Effector CD8-positive, alpha-beta T cell (primary cell): ENCODE measurements at places on chromosomes 1 and 21.

- peak; percentile 8 for DNase-seq
These were observed 14.3 kb downstream of the ADAMTSL4 start for GRCh38 chr1:150563340-150564038.

- DNase-seq: no peak
These were observed 6.9 kb upstream of the SIPA1L2 start for GRCh38 chr1:232636799-232637198.

DNA sequence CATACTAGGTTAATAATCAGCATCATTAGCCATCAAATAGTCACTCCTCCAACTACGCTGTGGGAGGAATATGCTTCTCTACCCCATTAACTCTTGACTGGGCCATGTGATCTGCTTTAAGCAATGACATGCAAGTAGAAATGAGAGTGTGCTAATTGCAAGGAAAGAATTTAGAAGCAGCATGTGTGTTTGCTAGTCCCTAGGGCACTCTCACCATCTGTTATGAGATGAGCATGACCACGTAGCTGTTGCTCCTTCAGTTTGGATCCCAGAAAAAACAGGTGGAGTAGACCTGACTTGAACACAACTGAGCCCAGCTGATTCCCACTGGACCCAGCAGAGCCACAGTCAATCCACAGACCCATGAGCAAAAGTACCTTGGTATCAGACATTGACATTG lies 19.7 kb upstream of the RGS7 start:
- no peak for DNase-seq

DNA sequence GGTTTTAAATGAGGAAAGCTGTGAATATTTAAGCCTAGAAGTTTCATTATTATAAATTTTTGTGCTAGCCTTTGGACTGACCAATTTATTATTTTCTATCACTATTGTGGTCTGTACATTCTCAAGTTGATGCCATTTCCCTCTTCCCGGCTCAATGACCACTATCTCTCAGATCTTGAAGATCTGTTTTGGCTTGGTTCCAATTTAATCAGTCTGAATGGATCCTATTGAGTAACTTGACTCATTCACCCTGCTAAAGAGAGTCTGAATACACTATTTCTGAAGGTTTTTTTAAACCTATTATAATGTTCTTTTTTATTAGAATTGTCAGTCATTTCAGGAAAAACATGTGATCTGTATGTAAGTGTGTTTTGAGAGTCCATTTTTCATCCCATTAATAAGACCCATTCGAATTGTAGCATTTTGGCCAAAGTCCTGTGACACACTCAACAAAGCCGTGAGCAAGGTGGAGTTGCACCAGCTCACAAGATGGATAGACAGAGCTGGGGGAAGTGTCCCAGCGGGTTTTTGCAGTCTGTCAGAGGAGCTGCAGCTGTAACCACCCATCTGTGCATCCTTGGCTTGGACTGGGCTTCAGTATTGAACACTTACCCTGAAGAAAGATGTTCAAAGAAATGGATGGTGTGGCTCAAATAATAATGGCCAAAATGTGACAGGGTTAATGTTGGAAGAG lies 145.6 kb downstream of the NFIA start:
- DNase-seq: no peak

GRCh38 chr21:36124395-36124794 lies 10.5 kb upstream of the CBR3 start:
- DNase-seq: no peak

GRCh38 chr1:240031009-240031408 lies 60.7 kb upstream of the FMN2 start:
- DNase-seq: no peak

DNA sequence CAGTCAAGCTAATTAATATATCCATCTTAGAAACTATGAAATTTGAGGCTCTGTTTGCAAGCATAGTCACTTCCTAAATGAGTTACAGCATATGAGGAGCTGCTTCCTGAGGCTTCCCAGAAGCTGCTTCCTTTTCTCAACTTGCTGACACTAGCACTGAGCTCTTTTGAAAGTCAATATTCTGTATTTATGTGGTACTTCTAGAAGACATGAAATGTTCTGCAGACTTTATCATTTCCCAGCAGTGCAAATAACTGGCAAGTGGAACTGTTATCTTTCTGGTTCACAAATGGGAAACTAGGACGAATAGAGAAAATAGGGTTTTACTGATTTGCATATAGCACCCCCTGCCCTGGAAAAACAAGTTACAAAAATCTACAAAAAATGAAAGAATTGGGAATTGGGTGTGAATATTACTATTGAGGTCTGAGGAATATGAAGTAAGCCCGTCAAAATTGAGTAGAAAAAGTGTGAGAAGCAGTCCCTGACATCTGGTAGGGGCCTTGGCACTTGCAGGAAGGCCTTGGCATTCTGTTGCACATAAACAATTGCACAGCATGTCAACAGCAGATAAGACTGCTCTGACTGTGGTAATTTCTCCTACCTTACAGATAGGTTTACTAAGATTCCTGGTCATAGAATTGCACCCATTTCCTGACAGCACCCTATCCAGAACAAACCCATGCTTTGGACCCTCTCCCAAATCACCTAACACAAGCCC lies 7.1 kb downstream of the GIPC2 start:
- DNase-seq: no peak

DNA sequence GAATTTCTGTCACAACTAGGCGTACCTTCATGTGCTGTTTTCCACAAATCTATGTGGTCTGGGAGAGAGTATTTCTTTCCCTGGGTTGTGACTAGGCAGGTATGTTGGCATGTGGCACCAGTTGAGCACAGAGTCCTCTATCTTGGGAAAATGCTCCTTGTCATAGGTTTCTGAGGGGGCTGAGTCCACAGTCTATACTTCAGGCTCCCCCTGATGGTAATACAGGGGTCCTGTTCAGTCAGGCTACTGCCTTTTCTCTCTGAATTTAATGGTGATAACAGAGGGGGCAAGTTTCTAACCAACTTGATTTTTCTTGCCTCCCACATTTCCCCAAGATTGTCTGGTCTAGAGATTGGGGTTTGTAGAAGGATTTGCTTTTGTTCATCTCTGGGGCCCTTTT lies 35.8 kb downstream of the VANGL1 start:
- DNase-seq: no peak

- no peak for DNase-seq
These were observed 100.8 kb downstream of the PBX1 start for GRCh38 chr1:164659621-164660411.

DNA sequence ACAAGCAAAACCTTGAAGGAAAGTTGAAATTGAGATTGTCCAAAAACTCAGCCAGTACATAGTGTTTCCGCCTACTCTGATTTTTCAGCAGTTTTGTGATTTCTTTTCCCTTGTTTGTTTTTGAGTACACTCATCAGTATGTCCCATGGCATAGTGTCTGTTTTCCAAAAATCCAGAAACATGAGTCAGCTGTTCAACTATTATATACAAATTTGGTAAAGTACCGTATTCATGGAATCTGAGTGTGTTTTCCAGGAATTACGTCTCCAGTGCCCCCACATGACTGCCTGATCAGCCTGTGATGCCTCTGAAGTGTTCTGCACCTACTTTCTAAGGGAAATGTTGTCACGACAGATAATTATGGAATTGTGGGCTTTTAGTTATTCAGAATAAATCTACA lies 186.8 kb downstream of the LTN1 start:
- DNase-seq: no peak

GRCh38 chr21:42652527-42653230 lies 742 bp upstream of the PDE9A start:
- DNase-seq: no peak

- DNase-seq: no peak
These were observed 2.5 kb downstream of the ZCCHC17 start for GRCh38 chr1:31299365-31299764.

DNA sequence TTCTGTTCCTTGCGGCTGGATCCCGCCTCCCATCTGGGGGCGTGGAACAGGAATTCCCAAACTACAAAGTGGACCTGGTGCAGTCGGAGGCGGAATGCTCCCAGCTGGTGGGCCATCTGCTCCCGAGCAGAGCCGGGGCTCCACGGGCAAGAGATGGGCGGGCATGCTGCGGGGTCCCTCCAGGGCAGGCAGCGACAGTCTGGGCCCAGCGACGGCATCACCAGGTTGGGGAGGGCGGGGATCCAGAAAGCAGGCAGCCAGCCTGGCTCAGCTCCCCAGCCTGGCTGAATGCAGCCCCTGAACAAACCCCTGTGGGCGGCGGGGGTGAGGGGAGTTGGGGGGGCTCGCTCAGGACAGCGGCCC lies 3.6 kb downstream of the MEGF6 start:
- DNase-seq: no peak

GRCh38 chr1:224219612-224220059 lies 36.6 kb downstream of the DEGS1 start:
- no peak for DNase-seq

DNA sequence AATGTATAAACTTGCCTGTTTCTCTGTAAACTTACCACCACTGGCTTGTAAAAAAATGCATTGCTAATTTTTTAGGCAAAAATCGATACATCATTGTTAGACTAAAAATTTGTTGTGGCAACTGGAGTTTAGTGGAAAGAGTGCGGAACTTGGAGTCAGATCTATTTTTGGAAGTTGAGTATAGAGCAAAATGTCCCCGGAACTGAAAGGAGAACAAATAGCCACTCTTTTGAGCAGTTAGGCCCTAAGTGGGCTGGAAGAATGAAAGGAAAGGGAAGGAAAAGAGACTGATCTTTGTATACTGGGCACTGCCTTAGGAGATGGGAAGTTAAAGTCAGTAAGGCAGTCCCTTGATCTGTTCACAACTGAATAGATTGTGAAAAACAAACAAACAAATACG lies 30.2 kb downstream of the OPTC start:
- DNase-seq: no peak

DNA sequence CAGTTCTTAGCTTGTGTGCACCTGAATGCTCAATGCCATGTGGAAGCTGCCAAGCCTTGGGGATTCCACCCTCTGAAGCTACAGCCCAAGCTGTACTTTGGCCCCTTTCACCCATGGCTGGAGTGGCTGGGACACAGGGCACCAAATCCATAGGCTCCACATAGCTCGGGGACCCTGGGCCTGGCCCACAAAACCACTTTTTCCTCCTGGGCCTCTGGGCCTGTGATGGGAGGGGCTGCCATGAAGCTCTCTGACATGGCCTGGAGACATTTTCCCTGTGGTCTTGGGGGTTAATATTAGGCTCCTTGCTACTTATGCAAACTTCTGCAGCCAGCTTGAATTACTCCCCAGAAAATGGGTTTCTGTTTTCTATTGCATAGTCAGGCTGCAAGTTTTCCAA lies 579.9 kb downstream of the MATN1 start:
- no peak for DNase-seq

DNA sequence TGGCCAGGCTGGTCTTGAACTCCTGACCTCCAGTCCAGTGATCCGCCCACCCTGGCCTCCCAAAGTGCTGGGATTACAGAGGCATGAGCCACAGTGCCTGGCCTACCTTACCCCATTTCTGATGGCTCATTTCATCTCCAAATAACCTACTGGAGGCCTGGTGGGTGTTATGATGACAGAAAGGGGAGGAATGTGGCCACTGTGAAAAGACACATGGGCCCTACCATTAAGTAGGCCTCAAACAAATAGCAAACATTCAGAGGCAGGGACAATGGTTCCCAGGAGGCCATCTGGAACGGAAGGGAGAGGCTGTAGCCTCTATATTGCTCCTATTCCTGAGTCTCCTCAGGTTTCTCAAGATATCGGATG lies 932 bp upstream of the FCRLA start:
- no peak for DNase-seq

GRCh38 chr1:173269490-173270230 lies 62.5 kb upstream of the TNFSF4 start:
- DNase-seq: no peak

DNA sequence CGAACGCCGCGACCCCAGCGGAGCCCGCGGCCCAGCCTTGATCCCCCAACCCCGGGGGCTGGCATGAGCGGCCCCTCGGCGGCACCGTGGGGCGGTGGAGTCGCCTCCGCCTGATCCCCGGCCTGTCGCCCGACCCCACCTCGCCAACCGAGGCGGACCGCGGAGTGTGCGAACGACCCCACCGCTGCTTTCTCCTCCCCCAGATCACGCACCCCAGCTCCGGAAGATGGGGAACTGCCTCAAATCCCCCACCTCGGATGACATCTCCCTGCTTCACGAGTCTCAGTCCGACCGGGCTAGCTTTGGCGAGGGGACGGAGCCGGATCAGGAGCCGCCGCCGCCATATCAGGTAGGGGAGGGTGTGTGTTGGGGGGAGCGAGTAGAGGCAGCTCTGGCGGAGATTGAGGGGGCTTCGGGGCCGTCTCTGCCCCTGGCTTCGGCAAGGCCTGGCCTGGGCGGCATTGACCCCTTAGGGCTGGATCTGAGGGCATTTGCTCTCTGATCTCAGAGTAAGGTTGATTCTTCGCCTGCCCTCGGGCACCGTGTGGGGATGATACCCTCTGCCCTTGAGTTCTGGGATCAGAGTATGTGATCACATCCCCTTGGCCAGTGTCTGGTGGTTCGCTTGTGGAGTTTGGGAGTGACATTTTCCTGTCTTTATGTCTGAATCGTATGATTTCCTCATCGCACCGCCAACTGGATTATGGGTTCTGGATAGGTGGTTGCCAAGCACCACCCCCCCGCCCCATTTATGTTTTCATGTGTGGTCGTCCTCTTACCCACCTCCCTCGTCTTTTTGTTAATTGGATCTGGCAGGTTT lies 668 bp downstream of the RNF11 start:
- peak; percentile 22 for DNase-seq

DNA sequence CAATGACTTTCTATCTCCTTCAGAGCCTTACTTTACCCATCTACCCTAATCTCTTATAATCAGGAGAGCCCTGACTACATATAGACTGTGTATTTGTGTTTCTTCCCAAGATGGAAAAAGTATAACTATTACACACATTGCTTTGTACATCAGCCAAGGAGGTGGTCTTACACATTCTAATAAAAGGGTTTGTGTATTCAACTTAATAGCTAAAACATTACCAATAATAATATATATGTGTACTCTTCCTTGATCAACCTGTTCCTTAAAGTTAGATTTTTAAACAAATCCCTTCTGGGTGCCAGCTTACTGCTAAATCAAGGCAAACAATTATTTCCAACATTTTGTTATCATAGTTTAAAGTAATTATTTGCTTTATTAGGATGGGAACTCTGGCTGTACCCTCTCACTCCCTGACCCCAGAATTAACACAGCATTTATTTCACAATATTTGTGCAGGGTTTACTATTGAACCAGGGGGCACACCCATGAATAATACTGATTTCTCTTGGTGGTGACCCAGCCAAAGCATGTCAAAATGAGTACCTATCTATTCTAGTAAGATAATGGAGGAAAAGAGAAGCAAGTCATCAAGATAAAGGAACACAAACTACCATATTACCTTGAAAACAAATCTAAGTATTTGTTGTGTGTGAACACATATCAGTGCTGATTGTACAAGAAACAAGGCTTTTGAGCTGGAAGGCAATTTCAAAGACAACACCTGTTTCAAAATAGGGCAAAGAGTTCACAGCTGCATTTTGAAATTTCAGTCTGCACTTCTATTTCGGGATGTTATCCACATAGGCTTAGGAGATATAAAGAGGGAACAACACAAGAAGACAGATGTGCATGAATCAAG lies 30.1 kb upstream of the SLC45A3 start:
- no peak for DNase-seq

DNA sequence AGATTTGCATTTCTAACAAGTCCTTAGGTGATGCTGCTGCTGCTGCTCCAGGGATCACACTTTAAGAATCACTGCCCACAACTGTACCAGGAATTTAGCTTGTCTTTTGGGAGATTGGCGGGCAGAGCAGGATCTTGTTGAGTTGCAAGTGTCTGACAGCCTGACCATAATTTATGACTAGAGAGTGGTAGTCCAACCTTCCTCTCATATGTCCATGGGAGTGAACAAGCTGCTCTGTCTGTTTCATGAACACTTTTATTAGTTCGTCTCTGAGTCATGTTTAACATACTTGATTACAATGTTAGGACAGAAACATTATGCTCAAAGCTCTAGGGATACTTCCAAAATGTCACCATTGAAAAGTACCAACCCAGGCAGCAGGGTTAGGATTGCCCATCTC lies 169.6 kb downstream of the TGFB2 start:
- no peak for DNase-seq
